ENCODE measurements at places on chromosomes 2 and 18.

GRCh38 chr2:65403529-65403915, 28.9 kb downstream of the SPRED2 start:
- no peak for DNase-seq

GRCh38 chr2:5125017-5125730, 567.0 kb upstream of the SOX11 start:
- no peak for DNase-seq

- DNase-seq = no peak
Observed at GRCh38 chr18:44556296-44556695, 124.4 kb upstream of the SETBP1 start.

DNA sequence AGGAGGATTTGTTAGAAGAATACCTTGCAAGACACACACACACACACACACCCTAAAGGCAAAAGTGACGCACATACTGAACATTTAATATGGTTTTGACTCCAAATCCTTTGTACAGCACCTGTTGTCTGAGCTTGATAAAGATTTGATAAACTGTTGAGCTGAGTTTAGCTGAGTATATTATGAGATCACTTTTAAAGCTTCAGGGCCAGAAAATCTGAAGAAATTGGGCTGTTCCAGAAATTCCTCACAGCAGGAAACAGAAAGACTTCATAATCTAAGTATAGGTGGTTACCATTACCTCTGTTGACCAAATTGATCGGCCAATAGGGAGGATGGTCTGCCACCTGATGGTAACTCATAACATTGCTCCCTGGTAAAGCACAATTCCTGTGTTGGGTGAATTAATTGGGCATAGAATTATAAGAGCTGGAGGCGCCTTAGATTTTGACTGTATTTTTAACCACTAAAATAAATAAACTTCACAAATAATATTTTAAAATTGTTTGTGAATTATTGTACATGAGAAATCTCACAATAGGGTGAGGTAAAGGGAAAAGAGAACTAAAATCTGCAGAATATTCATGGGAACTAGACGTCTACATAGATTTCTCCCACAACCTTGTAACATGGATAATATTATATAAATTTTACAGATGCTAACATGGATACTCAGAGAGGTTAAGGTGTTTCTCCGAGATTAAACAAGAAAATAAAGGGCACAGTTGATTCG, 21.8 kb upstream of the RPIA start:
- DNase-seq = no peak

DNA sequence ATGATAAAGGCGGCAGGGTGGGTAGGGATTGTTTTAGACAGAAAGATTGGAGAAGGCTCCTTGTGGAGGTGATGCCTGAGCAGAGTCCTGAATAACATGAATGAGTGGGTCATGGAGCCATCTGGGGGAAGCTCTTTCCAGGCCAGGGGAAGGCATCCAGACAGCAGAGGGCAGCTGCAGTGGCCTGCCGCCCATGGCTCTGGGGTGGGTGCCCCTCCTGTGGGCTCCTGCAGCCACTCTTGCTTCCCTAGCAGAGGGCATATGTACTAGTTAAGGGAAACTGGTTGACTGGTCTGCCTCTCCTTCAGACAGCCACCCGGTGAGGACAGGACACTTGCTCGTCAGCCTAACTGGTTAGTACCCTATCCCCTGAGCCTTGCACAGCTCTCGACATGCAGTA, 46.5 kb upstream of the SLC1A4 start:
- DNase-seq = no peak

DNA sequence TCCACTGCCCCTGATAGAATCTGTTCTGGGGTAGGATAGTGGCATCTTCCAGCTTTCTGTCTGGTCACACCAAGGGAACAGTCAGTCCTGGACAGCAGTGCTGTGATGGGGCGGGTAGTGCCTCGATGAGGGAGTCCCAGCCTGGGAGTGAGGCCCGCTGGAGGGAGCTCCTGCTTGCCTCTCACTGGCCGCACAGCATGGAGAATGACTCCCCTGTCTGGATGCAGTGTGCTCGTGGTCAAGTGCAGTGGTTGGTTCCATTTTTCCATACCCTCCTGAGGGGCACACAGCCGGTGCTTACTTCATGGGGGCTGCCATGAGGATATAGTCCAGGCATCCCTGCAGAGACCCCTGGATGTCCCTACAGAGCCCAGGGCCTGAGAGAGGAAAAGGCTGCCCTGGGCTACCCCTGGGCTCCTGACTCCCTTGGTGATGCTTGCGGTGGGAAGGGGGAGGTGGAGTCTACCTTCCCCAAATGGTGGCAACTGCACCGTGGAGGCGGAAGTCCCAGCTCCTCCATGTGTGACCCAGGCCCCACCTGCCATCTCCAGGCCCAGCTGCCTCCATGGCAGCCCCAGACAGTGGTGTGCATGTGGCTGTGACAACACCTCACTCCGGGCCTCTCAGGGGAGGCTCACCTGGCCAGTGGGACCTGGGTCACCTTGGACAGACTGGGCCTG, 212.5 kb downstream of the GLI2 start:
- no peak for DNase-seq

DNA sequence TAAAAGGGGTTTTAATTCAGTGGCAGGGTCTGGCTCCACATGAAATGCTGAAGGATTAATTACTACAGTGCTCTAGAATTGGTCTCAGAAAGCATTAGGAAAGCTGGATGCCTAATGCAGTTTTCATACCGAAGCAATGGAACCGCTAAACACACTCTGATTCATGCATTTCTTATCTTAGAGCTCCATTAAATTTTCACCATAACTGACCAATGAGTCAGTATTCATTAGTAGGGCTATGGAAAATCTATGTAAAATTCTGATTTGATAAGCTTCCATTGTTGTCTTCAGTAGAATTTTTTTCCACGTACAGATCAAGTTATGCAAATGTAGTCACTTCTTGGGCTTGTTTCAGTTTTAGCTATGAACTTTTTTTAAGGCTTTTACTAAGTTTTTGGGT, 359.9 kb downstream of the ARHGAP15 start:
- DNase-seq = no peak

DNA sequence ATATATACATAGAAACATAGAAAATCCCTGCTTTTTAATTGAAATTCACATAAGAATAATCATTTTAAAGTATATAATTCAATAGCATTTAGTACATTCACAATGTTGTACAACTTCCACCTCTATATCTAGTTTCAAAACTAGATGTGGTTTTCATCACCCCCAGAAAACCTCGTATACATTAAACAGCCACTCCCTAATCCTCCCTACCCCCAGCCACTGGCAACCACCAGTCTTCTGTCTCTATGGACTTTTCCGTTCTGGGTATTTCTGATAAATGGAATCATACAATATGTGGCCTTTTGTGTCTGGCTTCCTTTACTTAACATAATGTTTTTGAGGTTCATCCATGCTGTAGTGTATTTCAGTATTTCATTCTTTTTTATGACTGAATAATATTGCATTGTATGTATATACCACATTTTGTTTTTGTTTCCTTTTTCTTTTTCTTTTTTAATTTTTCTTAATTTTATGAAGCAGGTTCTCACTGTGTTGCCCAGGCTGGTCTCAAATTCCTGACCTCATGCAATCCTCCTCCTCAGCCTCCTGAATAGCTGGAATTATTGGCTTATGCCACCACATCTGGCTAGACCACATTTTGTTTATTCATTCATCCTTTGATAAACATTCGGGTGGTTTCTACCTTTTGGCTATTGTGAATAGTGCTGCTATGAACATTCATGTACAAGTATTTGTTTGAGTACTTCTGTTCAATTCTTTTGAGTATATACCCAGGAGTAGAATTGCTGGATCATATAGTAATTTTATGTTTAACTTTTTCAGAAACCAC, 50.6 kb upstream of the RNF152 start:
- DNase-seq = no peak

- no peak for DNase-seq
Observed at GRCh38 chr2:225112362-225113126, 70.3 kb upstream of the DOCK10 start.

- no peak for DNase-seq
Observed at GRCh38 chr2:128720080-128721022, 401.7 kb upstream of the HS6ST1 start.

DNA sequence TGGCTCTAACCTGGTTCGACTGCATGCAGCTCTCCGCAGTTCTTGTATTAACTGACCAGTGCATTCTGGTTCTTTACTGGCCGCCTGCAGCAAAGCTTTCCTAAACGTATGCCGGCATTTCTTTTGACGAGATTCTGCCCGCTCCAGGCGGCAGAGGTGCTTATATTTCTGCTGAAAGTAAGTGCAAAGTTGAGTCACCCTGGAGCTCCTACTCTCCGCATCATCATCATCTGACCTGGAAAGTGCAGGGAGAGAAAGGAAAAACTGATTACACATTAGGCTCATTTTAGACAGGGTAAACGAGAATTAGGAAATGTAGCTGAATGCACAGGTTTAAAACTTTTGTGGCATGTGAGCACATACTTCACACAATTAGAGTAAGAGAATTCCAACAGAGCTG, 57.9 kb downstream of the INO80D start:
- DNase-seq = no peak

GRCh38 chr18:75491361-75491760, 63.9 kb upstream of the SMIM21 start:
- no peak for DNase-seq

GRCh38 chr2:10794876-10795275, 17.7 kb downstream of the PDIA6 start:
- DNase-seq = no peak

- DNase-seq = no peak
Observed at GRCh38 chr2:67625690-67626475, 228.8 kb downstream of the ETAA1 start.

DNA sequence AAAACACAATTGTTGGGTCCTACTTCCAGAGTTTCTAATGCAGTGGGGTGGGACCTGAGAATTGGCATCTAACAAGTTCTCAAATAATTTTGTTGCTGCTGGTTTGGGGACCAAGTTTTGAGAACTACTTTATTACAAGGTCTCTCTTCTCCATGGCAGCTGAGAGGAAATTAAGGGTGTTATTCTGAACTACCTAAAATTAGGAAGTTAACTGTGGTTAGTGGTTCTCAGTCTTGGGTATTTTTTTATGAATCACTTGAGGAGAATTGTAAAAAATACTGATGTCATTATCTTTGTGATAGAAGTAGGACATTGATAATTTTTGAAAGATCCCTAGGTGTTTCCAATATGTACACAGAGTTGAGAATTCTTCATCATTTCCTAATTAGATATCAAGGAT, 210.2 kb downstream of the MC4R start:
- no peak for DNase-seq

DNA sequence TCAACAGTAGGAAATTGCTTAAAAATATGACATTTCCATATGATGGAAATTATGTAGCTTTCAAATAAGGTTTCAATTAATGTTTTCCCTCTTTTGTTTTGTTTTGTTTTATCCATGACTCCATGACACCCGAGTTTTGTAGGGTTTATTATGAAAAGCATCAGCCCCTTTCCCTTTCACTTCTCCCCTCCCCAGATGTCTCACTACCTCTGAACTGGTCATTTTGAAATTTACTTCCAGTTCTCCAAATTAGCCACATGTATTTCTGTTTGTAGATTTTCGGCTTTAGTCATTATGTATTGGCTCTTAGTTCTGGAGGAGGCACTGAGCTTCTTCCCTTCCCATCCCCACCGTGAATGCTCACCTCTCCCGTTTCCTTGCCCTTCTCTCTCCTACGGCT, 18.6 kb upstream of the VPS4B start:
- DNase-seq = no peak

DNA sequence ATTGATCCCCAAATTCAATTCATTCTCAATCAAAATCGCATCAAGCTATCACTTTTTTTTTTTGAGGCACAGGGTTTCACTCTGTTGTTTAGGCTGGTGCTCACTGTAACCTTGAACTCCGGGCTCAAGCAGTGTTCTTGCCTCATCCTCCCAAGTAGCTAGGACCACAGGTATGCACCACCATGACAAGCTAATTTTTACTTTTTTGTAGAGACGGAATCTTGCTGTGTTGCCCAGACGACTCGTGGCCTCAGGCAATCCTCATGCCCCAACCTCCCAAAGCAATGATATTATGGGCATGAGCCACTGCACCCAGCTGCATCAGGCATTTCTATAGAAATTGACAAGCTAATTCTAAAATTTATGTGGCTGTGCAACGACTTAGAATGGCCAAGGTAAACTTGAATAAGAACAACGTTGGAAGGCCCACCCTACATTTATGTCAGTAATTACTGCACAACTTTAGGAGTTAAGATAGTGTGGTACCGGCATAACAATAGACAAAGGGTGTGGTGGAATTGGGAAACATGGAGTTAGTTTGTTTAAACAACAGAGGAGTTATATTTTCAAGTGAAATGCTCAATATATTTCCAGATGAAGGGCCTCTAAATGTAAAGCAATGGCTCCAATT, 78.2 kb downstream of the NPAS2 start:
- DNase-seq = no peak

GRCh38 chr2:161228511-161229240, 68.4 kb downstream of the TANK start:
- no peak for DNase-seq

DNA sequence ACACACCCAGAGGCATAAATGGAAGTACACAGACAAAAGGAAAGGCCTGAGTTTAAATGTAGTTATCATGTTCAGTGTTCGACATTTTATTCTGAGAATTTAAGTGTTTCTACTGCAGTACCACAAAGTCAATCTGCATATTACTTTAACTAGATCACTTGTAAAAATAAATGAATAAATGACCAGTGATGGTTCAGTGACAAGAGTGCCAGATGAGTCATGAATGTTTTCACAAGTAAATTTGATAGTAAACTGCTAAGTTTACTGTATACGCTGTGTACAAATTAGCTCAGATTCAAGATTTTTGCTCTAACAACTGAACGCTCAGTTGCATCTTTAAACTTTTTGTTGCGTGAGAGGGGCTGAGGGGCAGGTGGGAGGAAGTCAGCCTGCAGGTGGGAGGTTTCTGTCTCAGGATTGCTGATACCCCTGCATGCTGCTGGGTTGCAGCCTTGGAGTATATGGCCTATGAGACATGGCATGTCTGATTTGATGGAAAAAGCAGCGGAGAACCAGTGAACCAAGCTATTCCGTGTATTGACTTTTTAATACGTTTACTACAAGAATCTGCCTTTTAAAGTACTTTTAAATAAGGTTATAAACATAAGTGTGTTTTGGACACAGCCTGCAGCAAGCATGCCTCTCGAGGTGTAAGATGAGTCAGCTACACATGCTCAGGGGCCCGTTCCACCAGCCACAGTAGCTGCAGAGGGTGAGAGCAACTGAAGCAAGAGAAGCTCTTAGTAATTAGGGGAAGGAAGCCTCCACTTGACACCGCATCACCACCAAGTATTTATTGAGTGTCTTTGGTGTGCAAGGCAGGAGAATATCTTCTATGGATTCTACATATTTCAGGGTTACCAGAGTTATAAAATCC, 245.1 kb downstream of the NEDD4L start:
- DNase-seq = no peak

DNA sequence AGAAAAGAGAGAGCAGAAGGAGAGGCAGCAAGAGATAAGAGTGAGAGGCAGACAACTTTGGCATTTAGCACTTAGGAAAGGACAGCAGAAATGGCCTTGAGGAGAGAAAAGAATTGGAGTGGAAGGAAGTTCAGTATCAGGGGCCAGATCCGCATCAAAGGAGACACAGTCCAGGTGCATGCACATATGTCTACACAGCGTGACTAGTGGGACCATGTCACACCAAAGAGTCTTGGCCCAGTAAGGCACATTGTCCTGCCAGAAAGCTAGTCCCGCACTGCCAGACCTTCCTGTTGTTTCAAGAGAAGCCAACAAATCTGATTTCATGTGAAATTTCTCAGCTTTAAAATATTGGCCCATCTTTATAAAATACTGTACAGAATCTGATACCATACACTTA, 8.5 kb upstream of the STK39 start:
- no peak for DNase-seq
